ENCODE measurements at places on chromosomes 6 and 20. TPM values are rescaled to one million over a fixed set of nuclear protein-coding genes. Genes with fewer than 3 reads are reported as not detected.

Gene TSHZ2
- total RNA-seq = not detected

Gene VNN1
- total RNA-seq = not detected

Gene NMBR
- not detected for total RNA-seq

Gene PNLDC1
- total RNA-seq = not detected

Gene CRIP3
- total RNA-seq = not detected

Gene HLA-DQB1
- total RNA-seq = 1.0 TPM

Gene LY6G6D
- not detected for total RNA-seq

Gene CNKSR3
- 6.7 TPM for total RNA-seq

Gene NRSN2
- 38.2 TPM for total RNA-seq
